T follicular helper cell (primary cell): ENCODE measurements at places on chromosomes 12 and 14.

DNA sequence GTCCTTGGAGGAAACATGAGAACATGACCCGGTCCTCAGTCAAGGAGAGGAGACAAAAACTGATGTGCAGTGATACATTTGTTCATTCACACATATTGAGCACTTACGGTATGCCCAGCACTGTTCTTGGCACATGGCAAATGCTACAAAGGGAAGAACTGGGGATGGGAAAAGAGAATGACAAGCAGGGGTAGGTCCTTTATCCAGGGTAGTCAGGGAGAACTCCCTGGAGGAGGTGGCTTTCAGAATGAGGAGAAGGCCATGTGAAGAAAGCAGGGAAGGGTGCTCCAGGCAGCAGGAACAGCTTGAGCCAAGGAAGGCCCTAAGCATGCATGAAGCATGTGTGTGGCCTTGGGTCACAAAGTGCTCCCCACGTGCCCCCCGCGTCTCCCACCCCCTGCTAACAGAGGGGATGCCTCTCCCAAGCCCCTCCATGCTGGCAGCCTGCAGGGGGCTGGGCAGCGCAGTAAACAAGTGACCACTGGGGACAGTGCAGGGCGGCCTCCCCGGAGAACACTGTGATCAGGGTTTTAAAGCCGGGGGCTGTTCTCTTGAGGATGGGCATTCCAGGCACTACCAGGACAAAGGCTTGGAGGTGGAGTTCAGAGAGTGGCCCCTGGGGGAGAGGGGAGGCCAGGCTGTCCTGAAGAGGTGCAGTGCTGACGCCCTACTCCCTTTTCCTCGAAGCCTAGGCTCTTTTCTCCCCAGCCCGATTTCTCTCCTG is 71.0 kb downstream of the PHETA1 start:
- no peak for DNase-seq

DNA sequence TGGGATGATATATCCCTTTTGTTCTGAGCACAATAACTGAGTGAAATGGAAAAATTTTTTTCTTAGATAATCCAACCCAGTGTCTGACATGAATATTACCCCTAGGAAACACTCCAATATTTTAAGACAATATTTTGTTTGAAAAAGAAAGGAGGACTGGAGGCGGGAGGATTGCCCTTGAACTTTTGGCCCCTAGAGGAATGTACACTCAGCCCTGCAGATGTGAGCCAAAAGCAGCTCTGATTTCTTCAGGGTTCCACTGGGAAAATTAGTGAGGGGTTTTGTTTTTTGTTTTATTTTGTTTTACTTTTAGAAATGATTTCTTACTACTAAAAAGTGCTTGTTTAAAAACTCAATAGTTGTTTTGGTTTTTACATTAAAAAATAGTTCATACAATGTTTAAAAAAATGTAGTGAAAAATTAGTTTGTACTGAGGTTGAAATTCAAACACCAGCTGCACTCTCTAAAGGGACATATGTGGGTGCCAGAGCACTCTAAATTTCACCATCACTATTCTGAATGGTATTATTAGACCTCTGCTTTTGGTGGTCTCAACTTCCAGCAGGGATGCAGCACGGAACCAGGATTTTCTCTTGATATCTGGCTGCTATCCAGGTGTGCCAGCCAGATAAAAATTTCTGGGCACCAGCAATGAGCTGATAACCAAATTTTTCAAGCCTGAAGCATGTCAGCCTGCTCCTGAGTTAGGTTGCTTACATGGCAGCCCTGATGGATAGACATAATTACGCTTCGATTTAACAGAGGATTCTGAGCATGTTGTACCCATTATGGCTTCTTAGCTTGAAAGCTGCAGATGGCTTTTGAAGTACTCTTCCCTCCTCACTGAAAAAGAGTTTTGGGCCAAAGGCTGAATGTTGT is 141.9 kb downstream of the ANO6 start:
- no peak for DNase-seq

DNA sequence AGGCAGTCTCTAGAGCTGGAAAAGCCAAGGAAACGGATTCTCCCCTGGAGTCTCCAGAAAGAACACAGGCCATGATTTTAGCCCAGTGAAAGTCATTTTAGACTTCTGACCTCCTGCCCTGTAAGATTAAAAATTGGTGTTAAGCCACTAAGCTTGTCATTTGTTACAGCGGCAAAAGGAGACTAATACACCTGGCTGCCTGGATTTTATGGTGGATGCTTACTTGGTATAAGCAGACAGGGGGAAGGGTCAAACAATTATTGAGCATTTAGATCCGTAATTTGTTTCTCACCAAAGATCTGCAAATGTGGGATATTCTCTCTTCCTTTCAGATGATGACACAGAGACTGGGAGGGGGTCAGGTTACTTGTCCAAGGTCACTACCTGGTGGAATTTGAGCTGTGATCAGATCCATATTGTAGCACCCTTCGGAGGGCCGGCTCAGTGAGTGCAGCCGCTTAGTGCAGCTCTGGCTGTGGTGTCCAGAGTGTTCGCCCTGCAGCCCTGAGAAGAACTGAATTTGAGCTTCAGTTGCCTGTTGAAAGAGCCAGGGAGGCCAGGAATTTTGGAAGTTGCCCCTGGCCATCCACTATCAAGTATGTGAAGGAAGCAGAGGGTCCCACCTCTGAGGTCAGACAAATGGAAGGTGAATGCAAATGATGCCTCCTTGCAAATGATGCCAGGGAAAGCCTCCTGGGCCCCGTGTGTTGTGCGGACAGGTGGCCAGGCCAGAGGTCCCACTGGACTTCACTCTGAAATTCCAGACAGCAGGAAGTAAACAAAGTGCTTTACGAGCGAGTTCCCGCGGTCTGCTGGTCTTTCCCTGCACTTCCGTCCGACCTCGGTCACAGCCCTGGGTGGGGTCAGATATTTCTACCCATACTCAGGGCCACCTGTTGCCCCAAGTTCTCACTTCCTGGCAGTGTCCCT is 15.1 kb downstream of the GLRX5 start:
- no peak for DNase-seq

- DNase-seq = no peak
Observed at GRCh38 chr12:89529738-89530137, 3.9 kb upstream of the POC1B start.

DNA sequence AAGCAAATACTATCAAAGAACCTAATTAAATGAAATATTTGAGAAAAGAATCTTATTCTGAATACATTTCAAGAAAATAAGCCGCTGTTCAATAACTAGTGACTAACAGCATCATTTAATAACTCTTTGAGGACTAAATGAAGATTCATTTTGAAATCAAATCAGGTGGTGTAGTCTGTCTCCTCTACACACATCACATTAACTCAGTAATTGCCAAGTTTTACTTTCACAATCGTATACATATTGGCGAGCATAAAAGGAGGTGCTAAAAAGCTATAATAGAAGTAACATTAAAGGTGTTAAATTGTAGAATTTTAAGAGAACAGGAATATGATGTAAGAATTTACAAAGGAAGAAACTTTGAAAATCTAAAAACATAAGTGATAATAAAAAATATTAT is 185.1 kb downstream of the MDGA2 start:
- DNase-seq = no peak

- no peak for DNase-seq
Observed at GRCh38 chr14:91398707-91399106, 18.9 kb downstream of the CCDC88C start.

GRCh38 chr12:47271800-47272239 is 192.1 kb upstream of the AMIGO2 start:
- DNase-seq = no peak

- no peak for DNase-seq
Observed at GRCh38 chr12:49937639-49938300, 12.8 kb upstream of the AQP2 start.

GRCh38 chr14:32709027-32709426 is 229.7 kb upstream of the NPAS3 start:
- DNase-seq = no peak

DNA sequence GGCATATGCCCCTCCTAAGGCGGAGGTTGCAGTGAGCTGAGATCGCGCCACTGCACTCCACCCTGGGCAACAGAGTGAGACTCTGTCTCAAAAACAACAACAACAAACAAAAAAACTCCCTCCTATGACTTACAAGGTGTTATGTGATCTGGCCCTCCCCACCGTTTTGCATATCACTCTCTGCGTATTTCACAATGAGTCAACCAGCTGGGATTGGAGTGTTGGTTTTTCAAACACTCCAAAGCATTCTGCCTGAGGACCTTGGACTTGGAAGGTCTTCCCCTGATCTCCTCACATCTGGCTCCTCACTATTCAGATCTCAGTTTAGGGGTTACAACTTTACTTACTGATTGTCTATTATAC is 14.0 kb downstream of the MANSC1 start:
- no peak for DNase-seq

- DNase-seq = no peak
Observed at GRCh38 chr14:92687681-92688433, 60.6 kb downstream of the LGMN start.

DNA sequence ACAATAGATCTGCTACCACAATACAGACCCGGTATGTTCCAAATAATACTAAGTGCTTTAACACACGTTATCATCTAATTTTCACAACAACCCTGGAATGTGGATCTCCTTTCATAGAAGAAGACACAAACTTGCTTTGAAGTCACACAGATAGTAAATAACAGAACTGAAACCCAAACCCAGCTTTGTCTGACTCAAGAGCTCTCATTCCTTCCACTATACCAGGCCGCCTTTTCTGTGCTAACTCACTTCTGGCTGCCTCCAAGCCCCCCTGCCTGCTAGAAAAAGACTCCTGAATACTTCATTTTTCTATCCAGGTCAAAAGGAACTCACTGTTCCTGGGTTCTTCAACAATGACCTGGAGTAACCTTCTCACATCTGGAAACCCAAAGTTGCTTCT is 37.8 kb downstream of the PRPF40B start:
- DNase-seq = no peak

GRCh38 chr14:96318836-96319235 is 44.3 kb downstream of the ATG2B start:
- no peak for DNase-seq

DNA sequence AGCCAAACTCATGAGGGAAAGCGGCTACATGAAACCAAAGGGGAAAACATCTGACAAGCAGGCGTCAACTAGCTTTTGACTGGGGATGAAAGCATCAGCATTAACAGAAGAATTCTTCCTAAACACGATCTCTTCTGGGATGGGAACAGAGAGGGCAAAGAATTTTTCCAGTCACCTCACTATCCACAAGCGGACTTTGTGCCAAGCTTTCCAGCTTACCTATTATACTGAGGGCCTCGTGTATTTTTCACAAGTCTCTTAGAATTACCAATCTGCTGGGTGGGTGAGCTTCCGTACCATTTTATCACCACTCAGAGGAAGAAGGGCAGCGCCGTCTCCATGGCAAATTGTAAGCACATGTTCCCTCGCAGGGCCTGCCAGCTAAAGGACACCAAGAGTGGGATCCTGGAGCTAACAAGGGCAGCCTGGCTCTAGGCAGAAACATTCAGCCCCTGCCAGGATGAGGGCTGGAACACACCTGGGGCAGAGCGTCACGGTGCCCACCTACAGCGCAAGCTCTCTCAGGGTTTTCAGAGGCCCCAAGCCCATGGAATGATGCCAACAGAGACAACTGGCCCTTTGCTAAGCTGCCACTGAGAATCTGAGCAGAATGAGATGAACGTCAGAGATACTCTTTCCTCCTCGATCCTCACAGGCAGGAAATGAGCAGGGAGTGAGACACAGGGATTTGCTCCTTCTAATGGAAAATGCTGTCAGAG is 74.6 kb downstream of the CHGA start:
- DNase-seq = no peak

DNA sequence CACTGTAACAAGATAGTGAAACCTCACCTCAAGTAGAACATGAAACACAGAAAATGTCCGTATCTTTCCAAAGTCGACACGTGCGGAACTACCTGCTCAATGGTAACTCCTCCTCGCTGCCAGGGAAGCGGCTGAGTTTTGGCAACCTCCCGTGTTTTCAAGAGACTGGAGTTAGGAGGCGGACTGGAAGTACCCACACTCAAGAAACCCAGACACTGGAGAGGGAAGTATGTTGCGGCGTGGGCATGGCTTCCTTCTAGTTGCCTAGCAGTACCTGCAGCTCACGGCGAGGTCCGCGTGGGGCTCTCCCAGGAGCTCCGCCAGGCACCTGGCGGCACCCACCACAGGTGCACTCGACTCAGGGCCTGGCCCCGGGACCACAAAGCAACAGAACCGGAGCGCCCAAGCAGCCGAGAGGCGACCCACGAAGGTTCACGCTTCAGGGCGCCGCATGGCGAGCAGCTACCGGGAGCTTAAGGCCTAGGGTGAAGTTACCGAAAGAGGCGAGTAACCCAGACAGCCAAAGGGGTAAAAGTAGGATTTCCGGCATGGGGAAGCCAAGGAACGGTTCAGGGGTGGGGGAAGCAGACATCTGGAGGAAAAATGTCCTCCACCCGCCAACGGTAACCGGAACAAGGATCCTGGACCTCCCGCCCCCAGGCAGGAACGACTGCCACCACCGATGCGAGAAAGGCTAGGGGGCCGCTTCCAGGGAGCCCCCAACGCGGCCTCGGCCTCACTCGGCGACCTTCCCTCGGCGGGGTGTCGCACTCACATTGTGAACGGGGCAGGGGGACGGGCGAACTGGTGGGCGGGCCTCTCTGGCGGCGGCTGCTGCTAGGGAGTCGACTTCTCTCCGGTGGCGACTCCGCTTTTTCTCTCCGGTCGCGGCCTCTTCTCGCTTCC is 608 bp downstream of the PTGES3 start:
- DNase-seq = peak; percentile 58

DNA sequence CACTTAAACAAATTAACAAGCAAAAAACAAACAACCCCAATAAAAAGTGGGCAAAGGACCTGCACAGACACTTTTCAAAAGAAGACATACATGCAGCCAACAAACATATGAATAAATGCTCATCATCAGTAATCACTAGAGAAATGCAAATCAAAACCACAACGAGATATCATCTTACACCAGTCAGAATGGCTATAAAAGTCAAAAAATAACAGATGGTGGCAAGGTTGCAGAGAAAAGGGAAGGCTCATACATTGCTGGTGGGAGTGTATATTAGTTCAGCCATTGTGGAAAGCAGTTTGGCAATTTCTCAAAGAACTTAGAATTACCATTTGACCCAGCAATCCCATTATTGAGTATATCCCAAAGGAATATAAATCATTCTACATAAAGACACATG is 34.6 kb upstream of the NT5DC3 start:
- DNase-seq = no peak

DNA sequence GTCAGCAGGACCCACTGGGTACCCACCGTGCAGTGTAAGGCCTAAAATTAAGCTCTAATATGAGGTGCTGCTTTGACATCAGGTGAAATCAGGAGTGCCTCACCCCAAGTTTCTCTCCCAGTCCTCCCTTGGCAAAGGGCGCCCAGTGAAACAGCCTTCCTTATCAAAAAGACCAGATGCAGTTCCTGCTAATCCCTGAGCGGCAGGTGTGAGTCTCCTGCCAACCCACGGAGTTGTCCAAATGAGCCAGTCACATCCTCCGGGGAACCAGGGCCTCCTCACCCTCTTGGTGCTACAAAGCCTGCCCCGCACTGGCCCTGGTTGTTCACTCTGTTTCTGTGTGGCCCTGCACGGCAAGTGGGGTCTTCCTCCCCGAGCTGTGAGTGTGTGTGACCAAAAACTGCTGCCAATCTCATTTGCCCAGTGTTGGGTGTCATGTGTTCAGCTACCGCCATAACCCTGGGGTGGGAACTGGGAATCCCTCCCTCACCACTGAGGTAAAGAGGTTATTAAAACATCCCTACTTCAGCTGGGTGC is 20.2 kb upstream of the P2RX4 start:
- no peak for DNase-seq
